ENCODE measurements at places on chromosomes 3 and 15.

- DNase-seq = peak; percentile 31
These were observed 14.4 kb downstream of the EFCC1 start for GRCh38 chr3:129015388-129016105.

- no peak for DNase-seq
These were observed 32.6 kb upstream of the SPTBN5 start for GRCh38 chr15:41926185-41927056.

- no peak for DNase-seq
These were observed 51.2 kb downstream of the UBE2E2 start for GRCh38 chr3:23254282-23254681.

- no peak for DNase-seq
These were observed 11.4 kb upstream of the ZNF592 start for GRCh38 chr15:84737005-84737404.

- DNase-seq = no peak
These were observed 190.7 kb upstream of the CNTN6 start for GRCh38 chr3:901953-902778.

DNA sequence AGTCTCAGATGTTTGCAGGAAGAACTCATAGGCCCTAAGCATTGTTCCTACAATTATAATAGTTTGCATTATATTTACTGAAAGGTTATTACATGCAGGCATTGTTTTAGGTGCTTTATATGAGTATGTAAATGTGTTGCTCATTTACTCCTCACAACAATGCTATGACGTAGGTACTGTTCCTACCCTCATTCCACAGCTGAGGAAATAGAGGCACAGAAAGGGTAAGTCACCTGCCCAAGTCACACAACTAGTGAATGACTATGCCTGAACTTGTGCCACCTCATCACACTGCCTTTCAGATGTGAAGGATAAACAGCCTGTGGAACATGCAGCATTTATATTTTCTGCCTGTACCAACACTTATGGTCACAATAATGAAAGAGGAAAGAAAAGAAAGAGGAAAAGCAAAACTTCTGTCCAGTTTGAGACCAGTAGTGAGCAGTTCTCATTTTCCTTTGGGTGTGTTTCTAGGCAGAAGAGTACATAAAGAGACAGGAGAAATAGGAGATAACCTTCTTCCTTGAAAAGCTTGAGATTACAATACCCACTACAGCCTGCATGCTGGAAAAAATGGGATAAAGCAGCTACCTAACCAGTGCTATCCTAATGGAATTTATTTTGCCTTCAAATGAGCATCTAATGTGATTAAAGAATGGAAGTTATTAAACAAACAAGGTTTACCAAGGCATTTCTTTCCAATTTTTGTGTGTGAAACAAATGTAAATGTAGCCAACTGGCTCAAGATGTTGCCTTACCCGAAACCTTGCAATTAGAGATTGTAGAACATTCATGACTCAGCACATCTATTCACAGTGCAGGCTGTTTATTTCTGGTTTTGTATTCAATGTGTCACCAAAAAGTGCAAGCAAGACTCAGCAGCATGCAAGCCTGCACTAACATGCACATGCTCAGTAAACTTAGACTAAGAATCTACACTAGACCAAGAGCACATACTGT, 20.5 kb upstream of the ENTPD3 start:
- DNase-seq = no peak

GRCh38 chr15:36940219-36940618, 160.1 kb downstream of the MEIS2 start:
- DNase-seq = no peak

GRCh38 chr3:136916223-136916622, 41.6 kb upstream of the IL20RB start:
- no peak for DNase-seq

DNA sequence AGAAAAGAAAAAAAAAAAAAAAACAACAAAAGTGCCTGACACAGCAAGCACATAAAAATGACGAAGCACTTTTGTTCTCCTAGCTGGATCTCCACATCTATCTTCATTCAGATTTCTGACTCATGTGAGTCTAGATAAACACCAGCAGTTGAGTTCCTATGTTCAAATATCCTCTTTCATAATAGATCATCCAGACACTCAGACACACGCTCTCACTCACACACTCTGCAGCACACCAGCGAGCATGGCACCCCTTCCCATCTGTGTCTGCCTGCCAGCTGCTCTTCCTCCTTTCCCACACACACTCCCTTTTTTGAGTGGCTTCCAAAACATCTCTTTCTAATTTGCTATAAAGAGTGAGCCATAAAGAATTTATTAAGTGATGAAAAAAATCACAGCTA, 19.8 kb upstream of the CELF6 start:
- DNase-seq = no peak

- DNase-seq = no peak
These were observed 4.6 kb downstream of the BCL6 start for GRCh38 chr3:187740421-187741399.

- DNase-seq = no peak
These were observed 98.5 kb upstream of the C3orf80 start for GRCh38 chr3:160126761-160127160.

GRCh38 chr3:169199283-169199682, 464.2 kb downstream of the MECOM start:
- DNase-seq = no peak

- no peak for DNase-seq
These were observed 6.5 kb downstream of the NT5DC2 start for GRCh38 chr3:52527039-52527731.

- DNase-seq = no peak
These were observed 106.3 kb upstream of the BOC start for GRCh38 chr3:113105093-113105449.

DNA sequence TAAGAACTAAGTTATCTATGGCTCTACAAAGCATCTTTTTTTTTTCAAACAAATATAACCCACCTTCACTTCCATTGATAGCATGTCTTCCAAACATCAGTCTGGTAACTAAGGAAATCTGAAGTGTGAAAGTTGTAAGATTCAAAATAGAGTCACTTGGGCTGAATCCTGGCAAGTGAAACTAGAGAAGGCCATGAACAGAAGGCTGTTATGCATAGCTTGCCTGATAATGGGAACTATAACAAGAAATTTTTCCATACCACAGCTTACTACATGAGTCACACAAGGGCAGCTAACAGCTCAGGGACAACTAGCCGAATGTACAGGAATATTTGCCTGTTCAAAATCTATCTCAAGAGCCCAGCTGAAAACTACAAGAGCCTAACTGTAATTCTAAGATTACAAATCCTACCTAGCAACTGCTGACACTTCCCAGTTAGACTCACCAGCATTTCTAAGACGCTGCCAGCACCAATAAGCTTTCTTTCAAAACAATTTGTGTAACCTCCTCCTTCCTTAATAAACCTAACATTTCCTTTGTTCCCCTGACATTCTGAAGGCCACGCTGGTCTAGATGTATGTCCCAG, 1066.5 kb downstream of the PLOD2 start:
- no peak for DNase-seq

- DNase-seq = no peak
These were observed 8.8 kb downstream of the LRIG1 start for GRCh38 chr3:66492071-66492470.

- no peak for DNase-seq
These were observed 73.4 kb downstream of the CCK start for GRCh38 chr3:42192334-42193200.

GRCh38 chr3:62405135-62405534, 31.8 kb upstream of the FEZF2 start:
- no peak for DNase-seq

DNA sequence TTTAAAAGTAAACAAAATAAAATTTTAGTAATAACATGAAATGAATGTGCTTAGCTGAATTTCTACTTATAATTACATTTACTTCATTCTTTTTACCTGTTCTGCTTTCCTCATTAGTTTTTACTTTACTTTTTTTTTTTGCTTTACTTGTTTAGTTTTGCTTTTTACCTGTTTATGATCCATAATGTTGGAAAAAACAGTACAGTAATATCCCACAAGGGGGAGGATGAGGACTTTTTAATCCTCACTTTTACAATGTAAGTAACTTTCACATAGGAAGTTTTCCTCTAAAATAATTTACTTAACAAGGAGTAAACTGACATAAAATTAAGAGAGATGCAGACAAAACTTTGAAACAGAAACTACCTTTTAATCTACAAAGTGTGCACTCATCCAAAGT, 268.7 kb downstream of the TBC1D5 start:
- DNase-seq = no peak
